Foreskin fibroblast (primary cell): ENCODE measurements at places on chromosomes 16 and 17.

- no peak for DNase-seq
Measured at GRCh38 chr17:33753452-33753851, 460.4 kb upstream of the ASIC2 start.

- no peak for DNase-seq
Measured at GRCh38 chr16:51390877-51391276, 239.8 kb upstream of the SALL1 start.

DNA sequence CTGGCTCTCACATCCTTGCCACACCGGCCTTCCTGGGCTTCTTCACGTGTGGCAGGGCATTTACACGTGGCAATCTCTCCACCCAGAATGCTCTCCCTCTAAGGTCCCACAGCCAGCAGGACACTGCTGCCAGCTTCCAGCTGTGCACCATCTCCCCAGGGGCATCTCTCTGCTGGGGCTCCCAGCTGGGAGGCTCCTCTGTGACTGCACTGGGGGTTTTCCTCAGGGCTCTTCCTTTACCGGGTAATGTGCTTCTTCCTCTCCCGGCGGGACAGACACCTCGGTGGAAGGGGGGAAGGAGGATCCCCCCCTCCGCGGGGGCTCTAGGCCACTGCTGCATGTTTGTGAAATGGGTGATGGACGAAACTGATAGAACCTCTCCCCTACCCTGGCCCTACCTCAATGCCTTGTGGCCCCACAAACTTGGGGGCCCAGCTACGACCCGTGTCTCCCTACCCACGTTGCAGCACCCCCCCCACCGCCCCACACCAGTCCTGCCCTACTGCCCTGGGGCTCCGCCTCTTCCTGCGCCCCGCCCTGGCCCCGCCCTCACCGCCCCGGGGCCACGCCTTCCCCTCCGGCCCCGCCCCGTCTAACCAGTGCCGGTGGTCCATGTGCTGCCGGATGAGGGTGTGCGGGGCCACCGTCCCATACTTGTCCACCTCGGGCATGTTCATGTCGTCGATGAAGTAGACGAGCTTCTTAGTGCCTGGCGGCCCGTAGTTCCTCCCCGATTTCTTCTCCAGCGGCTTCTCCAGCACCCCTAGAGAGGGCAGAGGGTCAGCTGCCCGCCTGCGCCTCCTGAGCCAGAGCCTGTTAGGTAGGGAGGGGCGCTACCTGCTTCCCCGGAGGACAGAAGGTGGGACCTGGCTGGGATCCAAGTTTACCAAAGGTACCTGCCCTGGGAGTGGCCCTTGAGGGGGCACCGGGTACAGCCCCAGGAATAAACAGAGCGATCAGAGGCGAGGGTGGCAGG, 92.6 kb downstream of the DNAH17 start:
- no peak for DNase-seq

- no peak for DNase-seq
Measured at GRCh38 chr16:73015612-73016487, 32.1 kb downstream of the ZFHX3 start.

GRCh38 chr17:45851873-45852272, 7.2 kb downstream of the SPPL2C start:
- no peak for DNase-seq

- DNase-seq: no peak
Measured at GRCh38 chr16:2358811-2359210, 18.3 kb upstream of the ABCA3 start.

DNA sequence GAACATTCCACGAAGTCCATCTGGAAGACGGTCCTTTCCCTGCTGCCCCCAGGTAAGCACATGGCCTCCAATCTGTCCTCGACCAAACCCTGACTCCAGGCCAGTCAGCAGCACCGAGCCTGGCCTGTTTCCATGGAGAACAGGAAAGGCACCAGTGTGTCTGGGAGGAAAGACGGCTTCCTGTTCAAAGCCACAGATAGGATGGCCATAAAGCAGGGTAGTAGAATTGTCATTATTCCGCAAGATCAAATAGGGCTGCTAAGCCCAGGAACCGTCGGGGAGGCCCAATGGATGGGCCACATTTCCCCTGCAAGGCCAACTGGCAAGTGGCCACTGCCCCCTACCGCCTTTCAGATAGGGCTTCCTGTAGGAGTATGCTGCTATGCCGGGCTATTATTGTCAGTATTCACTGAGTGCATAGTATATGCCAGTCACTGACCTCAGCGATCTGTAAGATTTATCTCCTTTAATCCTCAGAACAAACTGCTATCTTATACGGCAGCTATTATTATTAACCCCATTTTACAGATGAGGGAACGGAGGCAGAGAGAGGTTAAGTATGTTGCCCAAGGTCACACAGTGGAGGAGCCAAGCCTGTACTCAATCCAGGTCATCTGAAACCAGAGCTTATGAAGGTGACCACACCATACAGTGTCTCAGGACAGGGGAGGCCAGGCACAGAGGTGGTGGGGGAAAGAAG, 23.0 kb upstream of the PLCG2 start:
- no peak for DNase-seq

DNA sequence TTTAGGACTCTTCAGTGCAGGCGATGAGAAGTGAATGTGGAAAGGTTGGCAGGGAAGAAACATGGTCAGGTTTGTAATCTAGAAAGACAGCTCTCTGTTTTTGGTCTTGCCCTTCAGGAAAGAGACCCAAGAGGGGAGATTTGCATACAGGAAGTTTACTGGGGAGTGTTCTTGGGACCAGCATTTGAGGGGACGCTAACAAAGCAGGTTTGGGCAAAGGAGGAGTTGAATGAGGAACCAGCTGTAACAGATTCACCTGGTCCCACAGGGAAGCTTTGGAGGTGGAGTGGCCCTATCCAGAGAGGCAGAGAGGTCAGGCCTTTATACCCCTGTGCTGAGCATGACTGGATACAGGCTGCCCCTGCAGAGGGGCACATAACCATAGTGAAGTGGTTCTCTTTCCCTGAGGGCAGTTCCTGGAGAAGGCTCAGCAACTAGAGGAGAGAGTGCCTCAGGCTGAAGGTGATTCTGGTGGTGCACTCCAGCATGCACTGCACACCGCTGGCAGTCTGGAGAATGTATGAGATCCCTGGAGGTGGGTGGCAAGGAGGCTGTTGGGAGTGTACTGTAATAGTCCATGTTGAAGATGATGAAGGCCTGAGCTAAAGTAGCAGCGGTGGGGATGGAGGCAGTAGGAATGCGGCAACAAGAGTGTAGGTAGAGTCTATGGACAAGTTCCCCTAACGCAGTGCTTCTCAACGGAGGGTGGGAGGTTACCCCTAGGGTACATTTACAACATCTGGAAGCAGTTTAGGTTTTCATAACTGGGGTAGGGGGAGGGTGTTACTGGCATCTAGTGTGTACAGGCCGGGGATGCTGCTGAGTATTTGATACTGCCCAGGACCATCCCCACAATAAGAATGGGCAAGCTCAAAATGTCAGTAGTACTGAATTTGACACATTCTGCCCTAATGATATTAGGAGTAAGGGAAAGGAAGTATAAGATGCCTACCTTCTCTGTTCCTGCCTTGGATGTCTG, 37.2 kb downstream of the MAP2K6 start:
- no peak for DNase-seq

DNA sequence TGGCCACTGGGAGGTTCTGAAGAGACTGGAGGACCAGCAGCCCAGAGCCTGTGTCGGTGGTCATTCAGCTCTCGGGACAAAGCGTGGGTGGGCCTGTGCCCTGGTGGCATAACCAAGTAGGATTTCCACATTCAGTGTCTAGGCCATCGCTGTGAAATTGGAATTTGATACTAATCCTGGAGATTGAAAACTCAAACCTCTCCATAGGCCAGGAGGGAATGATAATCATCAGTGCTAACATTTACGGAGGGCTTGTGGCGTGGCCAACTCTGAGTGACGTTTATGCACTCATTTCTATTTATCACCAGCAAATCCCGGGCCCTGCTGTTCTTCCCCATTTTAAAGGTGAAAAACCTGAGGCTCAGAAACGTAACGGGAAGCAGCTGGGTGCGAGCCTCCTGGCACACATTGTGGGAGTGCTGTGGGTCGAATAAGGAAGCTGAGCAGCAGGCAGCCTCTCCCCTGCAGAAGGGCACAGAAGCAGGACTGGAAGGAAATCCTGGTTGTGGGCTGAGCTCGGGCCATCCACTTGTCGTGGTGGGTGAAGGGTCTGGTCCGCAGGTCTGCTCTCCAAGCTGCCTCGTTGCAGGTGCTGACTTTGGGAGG, 33.1 kb downstream of the RAI1 start:
- no peak for DNase-seq

- DNase-seq: no peak
Measured at GRCh38 chr17:13638855-13639458, 37.2 kb upstream of the HS3ST3A1 start.

GRCh38 chr16:77657016-77657415, 65.3 kb upstream of the NUDT7 start:
- no peak for DNase-seq

DNA sequence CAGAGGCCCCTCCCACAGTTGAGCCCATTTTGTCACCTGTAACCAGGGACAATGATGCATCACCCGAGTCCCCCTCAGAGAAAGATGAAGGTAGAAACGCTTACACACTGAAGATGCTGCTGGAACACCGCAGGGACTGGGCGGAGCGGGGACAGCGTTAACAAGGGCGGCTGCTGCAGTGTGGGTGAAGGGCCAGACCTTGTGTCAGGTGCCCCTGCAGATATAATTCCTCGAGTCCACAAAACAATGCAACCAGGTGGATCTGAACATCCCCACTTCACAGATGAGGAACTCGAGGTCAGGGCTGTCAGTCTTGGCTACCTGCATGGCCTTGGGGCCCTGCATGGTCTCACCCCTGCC, 6.3 kb upstream of the MAPK7 start:
- DNase-seq: no peak

DNA sequence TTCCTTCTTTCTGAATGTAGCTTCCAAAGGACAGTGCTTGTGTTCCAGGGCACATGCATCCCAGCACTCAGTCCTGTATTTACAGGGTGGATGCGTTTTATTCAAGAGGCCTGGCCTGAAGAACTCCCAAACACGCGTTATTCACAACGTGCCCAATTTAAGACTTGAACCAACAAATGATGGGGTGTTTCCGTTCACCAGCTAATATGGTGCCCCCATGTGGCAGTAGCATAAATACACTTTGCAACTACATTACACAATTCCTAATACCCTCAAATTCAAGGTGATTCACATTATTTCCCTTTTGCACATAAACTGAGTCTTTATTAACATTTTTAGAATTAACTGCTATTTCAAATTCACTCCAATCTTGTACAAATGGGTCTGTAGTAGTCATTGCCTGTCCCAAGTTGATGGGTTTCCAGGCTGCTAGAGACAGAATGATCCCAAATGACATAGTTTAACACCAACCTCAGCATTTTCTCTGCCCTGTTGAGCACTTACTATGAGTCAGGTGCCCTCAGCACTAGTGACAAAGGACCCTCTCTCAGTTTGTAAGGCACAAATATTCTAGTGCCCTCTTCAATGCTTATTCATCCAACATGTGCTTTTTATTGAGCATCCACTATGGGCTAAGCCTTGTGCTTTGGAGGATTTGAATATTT, 26.9 kb downstream of the HSD17B2 start:
- DNase-seq: no peak

GRCh38 chr17:76317535-76317934, 9.5 kb upstream of the QRICH2 start:
- no peak for DNase-seq

DNA sequence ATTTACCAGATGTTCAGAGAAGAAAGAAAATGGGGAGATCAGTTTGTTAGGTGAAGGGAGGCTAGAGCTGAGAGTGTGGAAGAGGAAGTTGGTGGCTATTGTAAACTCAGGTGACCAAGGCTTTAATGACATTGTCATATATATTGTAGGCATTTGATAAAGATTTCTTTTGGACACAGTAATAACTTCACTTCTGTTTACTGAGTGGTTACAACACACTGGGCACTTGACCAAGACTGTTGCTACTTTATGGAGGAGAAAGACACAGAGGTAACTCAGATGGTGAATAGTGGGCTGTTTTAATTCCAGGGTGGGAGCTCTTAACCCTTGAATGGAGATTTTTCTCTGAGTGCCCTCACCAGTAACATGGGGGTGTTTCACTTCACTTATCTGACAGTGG, 46.0 kb downstream of the TNRC6A start:
- peak; percentile 29 for DNase-seq

DNA sequence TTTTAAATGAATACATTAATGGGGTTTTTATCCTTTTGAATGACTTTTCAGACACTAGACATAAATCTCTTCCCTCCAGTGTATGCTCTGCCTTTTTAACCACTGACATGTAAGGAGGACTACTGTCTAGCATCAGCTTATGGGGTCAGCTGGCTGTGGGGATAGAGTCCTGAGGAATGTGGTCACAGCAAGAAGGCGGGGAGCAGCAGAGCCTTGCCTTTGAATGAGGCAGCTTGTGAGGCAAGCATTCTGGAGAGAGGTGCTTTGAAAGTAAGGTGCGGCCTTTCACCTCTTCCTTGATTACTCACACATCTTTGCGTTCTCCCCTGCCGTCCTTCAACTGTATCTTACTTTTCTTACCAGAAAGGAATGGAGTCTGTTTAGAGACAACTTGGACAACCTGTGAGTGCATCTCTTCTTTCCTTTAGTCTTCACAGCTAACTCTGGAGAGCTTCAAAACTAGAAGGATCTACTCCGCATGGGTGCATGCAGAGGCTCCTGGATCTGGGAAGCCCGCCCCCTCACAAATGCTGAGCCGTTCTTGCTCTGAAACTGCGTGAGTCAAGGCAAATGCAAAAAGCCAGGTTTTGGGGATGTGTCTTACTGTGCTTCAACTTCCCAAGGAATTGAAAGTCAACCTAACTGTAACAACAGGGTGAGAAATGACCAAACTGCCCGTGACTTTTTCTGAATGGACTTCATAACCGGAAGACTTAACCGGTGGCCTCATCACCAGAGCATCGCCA, 49.9 kb downstream of the ADCY7 start:
- DNase-seq: no peak

DNA sequence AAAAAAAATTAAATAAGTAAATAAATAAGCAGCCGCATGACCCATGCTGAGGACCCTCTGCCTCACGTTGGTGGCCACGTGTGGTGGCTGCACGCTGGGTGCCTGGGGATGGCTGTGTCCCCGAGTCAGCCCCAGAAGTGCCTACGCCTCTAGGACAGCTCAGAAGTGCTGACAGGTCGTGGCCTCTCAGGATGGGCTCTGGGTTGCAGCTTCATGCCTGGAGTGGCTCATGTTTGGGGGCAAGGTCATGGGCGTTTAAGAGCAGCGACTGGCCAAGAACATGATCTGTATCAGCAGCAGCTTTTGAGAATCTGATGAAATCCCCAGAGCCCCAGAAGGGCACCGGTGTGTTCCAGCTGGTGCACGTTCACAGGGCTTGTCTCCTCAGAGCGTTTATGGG, 26.8 kb upstream of the CAPN15 start:
- DNase-seq: no peak

DNA sequence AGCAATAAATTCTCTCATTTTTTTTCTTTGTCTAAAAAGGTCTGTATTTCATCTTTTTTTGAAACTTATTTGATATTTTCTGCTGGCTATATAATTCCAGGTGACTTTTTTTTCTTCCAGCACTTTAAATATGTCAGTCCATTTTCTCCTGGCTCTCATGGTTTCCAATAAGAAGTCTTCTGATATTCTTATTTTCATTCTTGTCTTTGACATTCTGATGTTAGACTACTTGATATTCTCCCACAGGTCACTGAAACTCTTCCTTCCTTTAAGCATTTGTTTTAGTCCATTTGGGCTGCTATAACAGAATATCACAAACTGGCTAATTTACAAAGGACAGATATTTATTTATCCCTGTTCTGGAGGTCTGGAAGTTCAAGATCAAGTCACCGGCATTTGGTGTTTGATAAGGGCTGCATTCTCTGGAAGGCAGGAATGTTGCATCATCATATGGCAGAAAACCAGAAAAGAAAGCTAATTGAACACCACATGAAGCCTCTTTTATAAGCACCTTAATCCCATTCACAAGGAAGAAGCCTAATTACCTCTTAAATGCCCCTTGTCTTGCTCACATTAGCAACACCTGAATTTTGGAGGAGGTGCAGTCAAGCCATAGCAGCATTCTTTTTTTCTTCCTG, 242.1 kb upstream of the TNRC6C start:
- DNase-seq: peak; percentile 54
